ENCODE measurements at places on chromosomes 6 and 20.

DNA sequence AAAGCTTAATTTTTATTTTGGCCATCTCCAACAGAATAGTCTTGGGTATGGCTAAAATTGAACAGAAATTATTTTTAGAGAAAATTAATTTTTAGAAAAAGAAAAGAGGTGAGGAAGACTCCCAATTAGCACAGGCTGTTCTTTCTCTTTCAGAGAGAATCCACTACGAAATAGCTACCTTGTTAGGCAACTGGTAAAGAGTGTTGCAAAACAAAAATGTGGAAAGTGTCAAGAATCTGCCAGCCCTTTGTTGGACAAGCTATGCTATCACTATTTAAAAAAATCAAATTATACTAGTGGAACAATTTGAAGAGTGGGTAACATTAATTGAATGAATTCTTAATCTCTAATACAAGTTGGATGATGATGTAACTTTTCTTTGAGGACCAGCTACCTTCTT lies 19.2 kb upstream of the ZSCAN9 start:
- DNase-seq, result no peak

- DNase-seq, result no peak
These were observed 18.6 kb downstream of the FARS2 start for GRCh38 chr6:5279891-5280338.

- DNase-seq, result no peak
These were observed 15.8 kb downstream of the IL22RA2 start for GRCh38 chr6:137157601-137158000.

- DNase-seq, result no peak
These were observed 290.0 kb downstream of the HAO1 start for GRCh38 chr20:7650086-7650879.

- no peak for DNase-seq
These were observed 97.4 kb downstream of the COL12A1 start for GRCh38 chr6:75108333-75108974.

DNA sequence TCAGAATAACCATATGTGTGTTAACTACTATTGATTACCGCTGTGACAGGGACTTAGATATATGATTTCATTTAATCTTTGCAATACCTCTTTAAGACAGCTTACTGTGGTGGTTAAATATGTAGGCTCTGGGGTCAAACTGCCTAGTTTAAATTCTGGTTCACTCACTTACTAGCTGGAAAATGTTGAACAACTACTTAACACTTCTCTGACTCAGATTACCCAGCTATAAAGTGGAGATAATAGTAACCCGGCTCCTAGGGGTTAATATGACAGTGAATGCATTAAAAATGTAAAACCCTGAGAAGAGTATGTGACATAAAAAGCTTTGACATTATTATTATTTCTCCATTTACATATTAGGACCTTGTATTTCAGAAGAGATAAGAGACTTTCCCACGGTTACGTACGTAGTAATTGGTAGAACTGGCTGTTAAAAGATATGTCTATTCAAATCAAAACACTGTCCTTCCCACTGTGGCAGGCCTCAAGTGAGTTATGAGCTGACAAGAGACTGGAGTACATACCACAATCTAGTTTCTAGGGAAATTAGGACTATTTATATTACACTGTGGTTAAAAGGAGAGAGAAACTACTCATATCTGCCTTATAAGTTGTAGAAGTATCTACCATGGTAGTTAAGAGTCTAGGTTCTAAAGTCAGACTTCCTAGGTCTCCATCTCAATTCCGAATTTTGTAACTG lies 4.4 kb upstream of the PLCB1 start:
- DNase-seq, result no peak

DNA sequence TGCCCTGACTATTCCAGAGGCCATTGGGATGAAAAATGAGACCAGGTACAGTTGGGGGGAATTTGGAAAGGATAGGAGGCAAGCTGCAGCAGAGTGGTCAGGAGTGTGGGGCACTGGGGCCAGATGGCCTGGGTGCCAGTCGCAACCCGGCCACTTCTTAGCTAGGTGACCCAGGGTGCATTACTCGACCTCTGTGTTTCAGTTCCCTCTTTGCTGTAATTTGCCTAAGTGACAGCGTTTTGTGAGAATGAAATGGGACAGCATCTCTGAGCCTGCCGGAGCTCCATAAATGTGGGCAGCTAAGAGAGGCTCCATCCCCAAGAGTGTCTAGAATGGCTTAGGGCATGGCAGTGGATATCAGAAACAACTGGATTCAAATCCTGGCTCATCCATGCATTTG lies 13.9 kb downstream of the LRFN2 start:
- DNase-seq, result no peak

GRCh38 chr6:114712129-114712662 lies 369.4 kb upstream of the HS3ST5 start:
- DNase-seq, result no peak

GRCh38 chr6:29502597-29502996 lies 14.8 kb upstream of the MAS1L start:
- no peak for DNase-seq

DNA sequence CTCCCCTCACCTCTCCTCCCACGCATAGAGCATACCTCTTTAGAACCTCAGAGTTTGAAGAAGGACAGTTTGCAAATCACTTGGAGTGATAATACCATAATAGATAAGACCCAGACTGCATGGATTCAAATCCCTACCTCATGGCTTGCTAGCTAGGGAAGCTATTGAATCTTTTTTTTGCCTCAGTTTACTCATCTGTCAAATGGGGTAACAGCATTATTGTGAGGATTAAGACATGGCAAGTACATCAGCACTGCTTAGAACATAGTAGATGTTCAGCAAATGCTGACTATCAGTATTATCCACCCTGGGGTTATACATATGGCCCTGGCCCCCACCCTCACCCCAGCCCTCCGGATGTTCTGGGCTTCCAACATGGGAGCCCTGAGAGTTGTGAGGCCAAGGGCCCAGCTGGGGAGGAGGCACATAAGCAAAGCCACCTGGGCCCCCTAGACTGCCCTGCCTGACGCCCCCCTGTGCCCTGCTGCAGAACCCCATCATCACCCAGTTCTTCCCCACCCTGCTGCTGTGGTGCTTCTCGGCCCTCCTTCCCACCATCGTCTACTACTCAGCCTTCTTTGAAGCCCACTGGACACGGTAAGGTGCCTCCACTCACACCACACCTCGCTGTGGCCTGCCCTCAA lies 9.1 kb upstream of the CAPN11 start:
- no peak for DNase-seq

GRCh38 chr20:51190783-51191180 lies 167.9 kb upstream of the KCNG1 start:
- no peak for DNase-seq

DNA sequence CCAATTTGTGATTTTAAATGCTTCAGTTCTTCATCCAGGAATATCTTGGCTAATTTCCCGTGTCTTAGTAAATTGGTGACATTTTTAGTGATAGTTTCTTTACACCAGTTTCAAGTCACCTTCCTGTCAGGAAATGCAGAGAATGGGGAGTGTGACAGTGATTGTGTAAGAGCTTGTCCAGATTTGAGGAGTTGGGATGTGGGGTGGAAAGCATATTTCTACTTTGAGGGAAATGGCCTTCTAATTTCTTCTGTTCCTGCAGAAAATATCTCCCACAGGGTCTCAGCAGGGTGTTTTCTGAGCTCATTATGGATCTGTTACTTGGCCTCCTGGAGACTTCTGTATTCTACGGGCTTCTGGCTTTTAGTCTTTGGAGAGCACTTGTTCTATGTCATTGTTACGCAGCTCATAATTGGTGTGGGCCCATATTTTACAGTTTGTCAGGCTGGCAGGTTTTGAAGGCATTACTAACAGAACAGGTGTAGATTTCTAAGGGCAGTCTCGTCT lies 65.6 kb downstream of the TMEM200A start:
- no peak for DNase-seq

- no peak for DNase-seq
These were observed 63.7 kb downstream of the PRR18 start for GRCh38 chr6:166244353-166245045.

DNA sequence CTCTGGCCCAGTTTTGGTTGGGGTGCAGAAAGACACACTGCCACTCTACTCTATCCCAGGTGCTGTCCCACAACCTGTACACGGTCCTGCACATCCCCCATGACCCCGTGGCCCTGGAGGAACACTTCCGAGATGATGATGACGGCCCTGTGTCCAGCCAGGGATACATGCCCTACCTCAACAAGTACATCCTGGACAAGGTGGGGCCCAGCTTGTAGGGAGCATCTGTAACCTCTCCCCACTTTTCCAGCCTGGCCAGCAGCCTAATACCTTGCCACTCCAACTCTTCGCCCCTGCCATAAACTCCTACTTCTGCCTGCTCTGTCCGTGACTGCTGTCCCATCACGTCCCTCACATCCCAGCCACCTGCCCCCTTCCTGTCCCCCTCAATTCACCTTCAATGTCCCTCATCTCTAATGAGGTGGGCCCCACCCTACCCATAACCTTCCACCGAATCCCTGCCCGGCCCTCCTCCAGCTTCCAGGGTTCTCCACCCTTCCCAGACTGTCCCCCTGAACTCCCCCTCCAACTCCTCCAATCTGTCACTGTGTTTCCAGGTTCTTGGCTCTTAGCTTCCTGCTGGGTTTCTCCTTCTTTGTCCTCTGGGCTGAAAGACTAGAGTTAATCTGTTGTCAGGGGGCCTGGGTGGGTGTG lies 12.1 kb downstream of the DEF6 start:
- DNase-seq, result no peak

Data from stimulated activated CD8-positive, alpha-beta memory T cell treated with anti-CD3 and anti-CD28 coated beads, Interleukin-7, amount 100 ng/mL, for 1 hour (primary cell).